ENCODE measurements at places on chromosomes 1 and 21. TPM values are rescaled to one million over a fixed set of nuclear protein-coding genes. Genes with fewer than 3 reads are reported as not detected.

Gene NTNG1
- total RNA-seq = 8.4 TPM

Gene LMOD1
- 15.1 TPM for total RNA-seq

Gene S100A11
- 10.4 TPM for total RNA-seq

Gene PSRC1
- 1.6 TPM for total RNA-seq

Gene TNFAIP8L2
- total RNA-seq = 4.2 TPM

Gene ABCD3
- 31.8 TPM for total RNA-seq

Gene RTCA
- total RNA-seq = 28.7 TPM

Gene TIE1
- 49.6 TPM for total RNA-seq

Gene MCOLN2
- total RNA-seq = not detected

Data from skeletal muscle tissue (tissue), 5 donors.